ENCODE measurements at places on chromosomes 13 and 19. TPM values are rescaled to one million over a fixed set of nuclear protein-coding genes. Genes with fewer than 3 reads are reported as not detected.

The PRR36 gene
- total RNA-seq: not detected

The AP1M2 gene
- not detected for total RNA-seq

The BEST2 gene
- total RNA-seq: not detected

The KIR2DL1 gene
- not detected for total RNA-seq

The EBI3 gene
- total RNA-seq: not detected

The PLPP2 gene
- total RNA-seq: not detected

The EHD2 gene
- total RNA-seq: 0.37 TPM

The NPHS1 gene
- total RNA-seq: 0.51 TPM

The PABPC3 gene
- total RNA-seq: 0.87 TPM

The CCDC8 gene
- total RNA-seq: not detected

The CYP4F12 gene
- total RNA-seq: 0.54 TPM

The SLC7A10 gene
- total RNA-seq: not detected

The TNNT1 gene
- 0.51 TPM for total RNA-seq

The ZNF625 gene
- total RNA-seq: 1.1 TPM

The IGSF23 gene
- total RNA-seq: not detected

The KLK14 gene
- 0.42 TPM for total RNA-seq

The ANGPTL8 gene
- not detected for total RNA-seq

The ZNF613 gene
- 9.6 TPM for total RNA-seq

The SOX1 gene
- total RNA-seq: not detected

Measured in naive thymus-derived CD4-positive, alpha-beta T cell (primary cell).